ENCODE measurements at places on chromosomes 11 and 22.

DNA sequence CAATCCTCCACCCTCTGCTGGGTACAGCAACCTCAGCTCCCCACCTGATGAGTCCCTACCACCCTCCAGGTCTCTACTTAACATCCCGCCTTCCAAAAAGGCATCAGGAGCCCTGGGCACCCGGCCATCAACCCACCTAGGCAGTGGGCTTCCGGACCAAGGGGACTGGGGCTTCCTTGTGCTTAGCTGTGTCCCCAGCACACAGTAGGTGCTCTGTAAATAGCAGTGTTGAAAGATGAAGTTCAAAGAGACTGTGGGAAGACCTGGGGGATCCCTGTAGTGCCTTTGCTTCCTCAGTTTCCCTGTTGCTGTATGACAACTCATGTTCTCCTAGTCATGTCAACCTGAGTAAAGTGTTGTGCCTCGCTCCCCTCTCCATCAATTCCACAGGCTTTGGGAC, 21.0 kb downstream of the VWCE start:
- ATAC-seq = no peak

- ATAC-seq = no peak
Measured at GRCh38 chr11:130003717-130004001, 1.0 kb upstream of the PRDM10 start.

DNA sequence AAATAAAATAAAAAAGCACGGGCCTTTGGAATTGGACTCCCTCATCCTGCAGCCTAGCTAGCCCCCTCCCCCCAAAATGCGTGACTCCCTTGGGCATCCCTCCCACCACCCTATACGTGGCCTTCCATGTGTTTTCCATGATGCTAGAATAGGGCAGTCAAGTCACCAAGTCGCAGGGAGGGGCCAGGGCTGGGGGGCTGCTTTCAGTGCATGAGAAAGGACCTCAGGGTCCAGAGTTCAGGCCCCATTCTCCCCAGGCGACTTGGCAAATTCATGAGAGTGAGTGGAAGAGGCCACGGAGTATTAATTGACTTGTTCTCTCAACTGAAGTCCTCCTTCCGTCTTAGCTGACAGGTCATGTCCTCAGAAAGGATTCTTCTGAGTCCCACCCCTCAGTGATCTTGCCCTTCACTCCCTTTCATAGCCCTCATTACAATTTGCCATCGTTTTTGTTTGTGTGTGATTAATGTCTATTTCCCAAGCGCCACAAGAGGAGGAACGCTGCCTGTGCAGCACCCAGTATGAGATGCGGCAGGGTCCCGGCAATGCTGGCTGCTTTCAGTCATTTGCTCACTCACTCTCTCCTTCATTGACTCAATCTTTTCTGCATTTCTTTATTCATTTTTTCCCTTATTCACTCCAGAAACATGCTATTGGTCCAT, 17.4 kb downstream of the LRRC32 start:
- ATAC-seq = no peak

- no peak for ATAC-seq
Measured at GRCh38 chr11:124875401-124875800, 10.2 kb downstream of the ROBO3 start.

DNA sequence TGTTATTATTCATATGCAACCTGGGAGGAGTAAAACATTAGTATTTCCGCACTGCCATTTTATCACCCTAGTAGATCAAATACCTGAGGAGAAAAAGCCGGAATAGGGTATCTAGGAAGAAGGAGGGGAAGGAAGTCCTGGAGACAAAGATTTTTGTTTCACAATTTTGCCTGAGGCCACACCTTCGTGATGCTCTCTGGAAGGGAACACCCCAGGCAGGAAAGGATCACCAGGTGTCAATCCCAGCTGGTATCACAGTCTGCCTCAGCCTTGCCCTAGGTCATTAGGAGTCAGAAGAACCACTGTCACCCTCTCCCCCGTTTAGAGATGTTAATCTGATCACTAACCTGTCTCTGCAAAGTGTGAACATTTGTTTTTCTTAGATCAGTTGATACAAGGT, 35.4 kb upstream of the IGSF9B start:
- no peak for ATAC-seq

GRCh38 chr11:2673250-2673610, 26.6 kb downstream of the KCNQ1OT1 start:
- no peak for ATAC-seq

- ATAC-seq = no peak
Measured at GRCh38 chr11:134025082-134025429, 43.8 kb upstream of the JAM3 start.

- peak; percentile 30 for ATAC-seq
Measured at GRCh38 chr11:1303126-1303821, 6.2 kb downstream of the TOLLIP start.

DNA sequence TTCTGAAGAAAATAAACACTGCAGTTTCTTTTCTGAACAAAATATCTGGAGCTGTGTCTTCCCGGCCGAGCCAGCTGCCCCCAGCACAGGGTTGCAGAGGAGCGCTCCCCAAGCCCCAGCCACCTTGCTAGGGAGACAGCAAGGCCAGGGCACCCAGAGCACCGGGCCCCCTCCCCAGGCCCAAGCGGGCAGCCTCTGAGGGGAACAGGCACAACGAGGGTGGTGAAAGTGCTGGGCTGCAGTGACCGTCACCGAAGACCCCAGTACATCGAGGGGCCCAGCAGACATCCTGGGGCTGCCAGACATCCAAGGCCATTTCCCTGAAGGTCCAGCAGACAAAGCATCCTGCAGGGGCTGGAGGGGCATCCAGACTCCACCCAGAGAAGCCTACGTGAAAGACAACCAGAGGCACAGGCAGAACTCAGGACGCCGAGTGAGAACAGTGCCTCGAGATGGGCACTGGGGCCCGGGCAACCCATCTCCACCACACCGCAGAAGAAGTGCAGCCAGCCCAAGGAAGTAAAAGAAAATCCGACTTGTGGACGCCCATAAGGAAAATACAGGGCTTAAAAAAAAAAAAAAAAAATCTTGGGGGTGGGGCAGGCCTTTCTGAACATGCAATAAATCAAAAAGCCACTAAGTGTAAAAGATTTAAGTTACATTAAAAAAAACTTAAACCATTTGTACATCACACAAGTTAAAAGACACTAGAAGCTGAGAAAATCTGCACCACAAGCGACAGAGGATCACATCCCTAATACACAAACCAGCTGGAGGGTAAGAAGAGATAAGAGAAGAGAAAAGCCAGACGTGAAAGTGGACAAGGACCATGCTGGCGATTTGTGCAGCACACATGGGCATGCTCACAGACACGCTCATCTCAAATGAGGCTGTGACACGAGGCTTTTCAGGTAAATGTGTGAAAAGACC, 36.0 kb upstream of the COMT start:
- no peak for ATAC-seq

DNA sequence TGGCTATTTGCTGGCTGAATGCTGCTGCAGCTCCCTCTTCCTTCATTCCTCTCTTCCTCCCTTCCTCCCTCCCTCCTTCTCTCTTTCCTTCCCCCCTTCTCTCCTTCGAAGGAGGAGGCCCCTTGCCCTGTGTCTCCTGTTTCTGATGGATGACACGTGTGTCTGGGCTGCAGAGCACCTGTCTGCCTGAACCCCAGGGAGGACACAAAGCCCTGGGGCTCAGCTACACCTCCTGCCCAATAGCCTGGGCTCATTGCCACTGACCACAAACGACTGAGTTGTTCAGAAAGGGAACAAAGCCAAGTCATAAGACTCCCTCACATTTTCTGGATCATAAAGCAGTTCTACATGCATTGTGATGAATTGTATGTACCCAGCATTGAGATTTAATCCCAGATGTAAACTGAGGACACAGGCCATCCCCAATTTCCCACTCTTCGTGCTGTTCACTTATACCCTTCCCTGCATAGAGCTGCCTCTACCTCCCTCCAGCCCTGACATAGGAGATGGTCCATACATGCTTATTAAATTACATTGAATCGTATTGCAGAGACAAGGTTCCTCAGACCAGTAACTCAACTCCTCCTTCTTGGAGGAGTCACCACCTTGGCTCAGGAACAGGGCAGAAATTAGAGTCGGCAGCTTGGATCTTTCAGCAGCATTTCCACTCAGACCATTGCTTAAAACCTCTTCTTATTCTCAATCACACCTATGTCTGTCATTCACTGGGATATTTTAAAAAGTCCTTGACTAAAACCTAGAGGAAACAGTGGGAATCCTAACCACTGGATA, 1.2 kb downstream of the CSRP3 start:
- peak; percentile 84 for ATAC-seq

GRCh38 chr22:48889209-48889830, 938.4 kb downstream of the BRD1 start:
- no peak for ATAC-seq

DNA sequence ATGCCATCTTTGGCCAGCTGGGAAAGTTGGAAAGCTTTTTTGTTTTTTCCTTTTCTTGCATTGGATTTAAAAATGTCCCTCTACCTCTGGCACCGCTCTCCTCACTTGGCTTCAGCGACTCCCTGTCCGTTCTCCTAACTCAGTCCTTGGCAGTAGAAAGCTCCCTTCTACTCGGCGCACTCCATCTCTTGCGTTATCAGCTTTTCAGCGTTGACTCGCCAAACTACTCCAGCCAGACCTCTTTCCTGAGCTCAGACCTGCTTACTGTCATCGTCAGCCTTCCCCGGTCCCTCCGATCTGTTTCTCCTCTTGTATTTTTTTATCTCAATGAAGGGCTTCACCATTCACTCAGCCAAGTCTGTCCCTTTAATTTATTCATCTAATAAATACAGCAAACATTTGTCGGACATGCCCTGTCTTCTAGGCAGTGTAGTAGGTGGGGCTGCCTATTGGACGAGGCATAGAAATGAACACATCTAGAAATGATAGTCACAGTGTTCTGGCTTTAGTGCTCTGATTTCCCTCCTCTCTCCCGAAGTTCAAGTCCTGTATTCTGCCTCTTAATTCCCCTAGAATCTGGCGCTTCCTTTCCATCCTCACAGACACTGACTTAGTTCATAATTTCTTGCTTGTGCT, 839 bp downstream of the CEP164 start:
- peak; percentile 66 for ATAC-seq

GRCh38 chr22:42651134-42651533, 1.9 kb upstream of the CYB5R3 start:
- no peak for ATAC-seq

GRCh38 chr22:25777870-25778269, 35.9 kb downstream of the MYO18B start:
- ATAC-seq = peak; percentile 69

DNA sequence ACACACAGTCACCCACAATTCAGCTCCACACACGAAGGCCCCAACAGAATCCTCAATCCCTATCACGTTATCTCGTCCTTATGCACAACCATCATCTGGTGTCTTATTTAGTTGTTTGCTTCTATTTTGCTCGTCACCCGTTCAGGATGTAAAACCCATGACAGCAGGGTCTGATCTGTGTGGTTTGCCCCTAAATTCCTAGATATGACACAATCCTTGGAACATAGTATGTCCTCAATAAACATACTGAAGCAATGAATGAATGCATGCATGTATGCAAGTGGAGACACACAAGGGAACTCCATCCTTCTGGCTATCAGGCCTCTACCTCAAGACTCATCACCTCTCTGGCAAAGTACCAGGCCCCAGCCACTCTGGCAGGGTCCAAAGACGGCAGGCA, 20.2 kb downstream of the STARD10 start:
- no peak for ATAC-seq

DNA sequence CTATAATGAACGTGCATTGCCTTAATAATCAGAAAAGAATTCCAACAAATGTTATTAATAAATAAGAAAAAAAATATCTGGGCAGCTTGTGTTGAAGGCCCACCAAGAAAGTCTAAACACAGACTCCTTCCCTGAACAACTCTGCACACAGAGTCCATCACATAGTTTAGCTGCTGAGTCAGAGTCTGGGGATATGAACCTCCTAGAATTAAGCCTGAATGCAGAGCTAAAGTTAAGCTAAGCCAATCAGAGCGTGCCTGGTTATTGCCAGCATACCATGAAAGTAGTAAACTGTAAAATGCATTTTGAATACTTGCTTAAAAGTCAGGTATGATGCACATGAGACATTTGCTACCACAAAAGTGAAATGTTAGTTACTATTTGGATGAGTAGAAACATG, 25.6 kb upstream of the TENM4 start:
- ATAC-seq = peak; percentile 100

- no peak for ATAC-seq
Measured at GRCh38 chr11:2446590-2447252, 1.9 kb downstream of the KCNQ1 start.

GRCh38 chr11:77658213-77659013, 20.8 kb upstream of the CLNS1A start:
- peak; percentile 86 for ATAC-seq

DNA sequence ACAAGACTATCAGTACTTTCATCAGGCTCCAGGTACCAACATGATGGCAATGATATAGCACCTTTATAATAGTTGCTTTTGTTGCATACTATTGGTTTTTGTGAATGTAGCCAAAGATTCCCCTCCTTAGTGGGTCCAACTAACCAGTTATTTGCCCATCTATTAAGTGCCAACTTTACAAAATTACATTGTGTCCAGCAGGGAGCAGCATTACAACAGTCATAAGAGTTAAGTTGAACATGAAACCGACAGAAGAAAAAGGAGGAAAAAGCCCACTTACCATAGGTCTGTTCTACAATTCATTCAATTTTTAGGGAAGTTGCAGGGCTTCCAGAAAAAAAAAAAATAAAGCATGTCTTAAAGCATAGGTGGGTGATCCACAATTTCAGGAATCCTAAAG, 21.6 kb downstream of the IMMP1L start:
- peak; percentile 75 for ATAC-seq

GRCh38 chr11:108319541-108320145, 96.8 kb downstream of the ATM start:
- ATAC-seq = peak; percentile 63

- peak; percentile 93 for ATAC-seq
Measured at GRCh38 chr22:17910561-17911311, 113.6 kb downstream of the MICAL3 start.

GRCh38 chr11:1237128-1237580, 14.3 kb downstream of the MUC5B start:
- ATAC-seq = no peak

DNA sequence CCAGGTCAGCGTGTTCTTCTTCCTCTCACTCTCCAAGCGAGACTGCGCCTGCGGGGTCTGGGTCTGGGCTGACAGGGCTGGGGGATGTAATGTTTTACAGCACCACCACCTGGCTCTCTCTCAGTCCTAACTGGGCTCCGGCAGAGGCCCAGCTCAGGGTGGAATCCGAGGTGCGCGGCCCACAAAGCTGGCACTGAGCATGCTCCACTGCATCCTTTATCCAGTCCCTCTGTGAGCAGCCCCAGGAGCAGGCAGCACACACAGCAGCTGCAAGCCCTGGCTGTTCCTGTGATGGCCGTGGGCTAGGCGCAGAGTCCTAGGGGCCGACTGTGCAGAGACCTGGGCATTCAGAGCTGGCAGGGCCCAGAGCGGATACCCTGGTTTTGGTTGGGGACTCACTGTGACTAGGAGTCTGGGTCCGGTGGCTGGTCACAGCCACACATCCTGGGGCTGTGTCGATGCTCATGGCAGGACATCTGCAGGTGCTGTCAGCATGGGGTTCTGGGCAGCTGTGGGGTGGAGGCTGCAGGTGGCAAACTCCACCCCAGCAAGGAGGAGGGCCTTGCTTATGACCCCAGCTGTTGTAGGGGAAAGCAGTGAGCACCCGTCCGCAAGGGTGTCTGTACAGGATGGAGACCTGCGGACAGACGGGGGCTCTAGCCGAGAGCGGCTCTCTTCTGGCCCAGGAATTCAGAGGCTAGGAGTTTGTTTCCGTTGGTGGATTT, 4.0 kb downstream of the LRRC75B start:
- ATAC-seq = no peak

- ATAC-seq = peak; percentile 80
Measured at GRCh38 chr22:28329186-28330073, 350.2 kb downstream of the TTC28 start.

- ATAC-seq = peak; percentile 92
Measured at GRCh38 chr11:18775492-18776292, 15.9 kb downstream of the PTPN5 start.

- no peak for ATAC-seq
Measured at GRCh38 chr11:119978696-119979095, 159.2 kb downstream of the TRIM29 start.

Measured in SK-N-SH treated with all-trans-retinoic acid at 6 μM for 48 hours (cell line).